ENCODE measurements at places on chromosomes 12 and 14.

- ATAC-seq = no peak
These were observed 66.6 kb downstream of the DIO3 start for GRCh38 chr14:101627915-101628262.

- ATAC-seq = no peak
These were observed 35.2 kb downstream of the PIWIL1 start for GRCh38 chr12:130372936-130373335.

- no peak for ATAC-seq
These were observed 132.8 kb upstream of the HIF1A start for GRCh38 chr14:61562321-61563161.

- no peak for ATAC-seq
These were observed 1616.5 kb upstream of the FLRT2 start for GRCh38 chr14:83913476-83913875.

DNA sequence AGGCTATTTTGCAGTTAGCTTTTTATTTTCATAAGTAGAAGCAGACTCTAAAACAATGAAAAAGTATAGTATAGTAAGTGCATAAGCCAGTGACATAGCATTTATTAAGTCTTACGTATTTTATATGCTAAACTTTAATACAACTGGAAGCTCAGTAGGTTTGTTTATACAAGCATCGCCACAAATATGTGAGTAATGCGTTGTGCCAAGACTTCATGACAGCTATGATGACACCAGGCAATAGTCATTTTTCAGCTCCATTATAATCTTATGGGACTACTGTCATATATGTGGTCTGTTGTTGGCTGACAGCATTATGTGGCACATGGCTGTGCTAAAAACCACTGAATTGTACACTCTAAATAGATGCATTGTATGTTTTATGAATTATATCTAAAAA, 40.3 kb downstream of the SLC38A2 start:
- ATAC-seq = no peak

- peak; percentile 89 for ATAC-seq
These were observed 70.4 kb downstream of the CHGA start for GRCh38 chr14:92993302-92993701.

DNA sequence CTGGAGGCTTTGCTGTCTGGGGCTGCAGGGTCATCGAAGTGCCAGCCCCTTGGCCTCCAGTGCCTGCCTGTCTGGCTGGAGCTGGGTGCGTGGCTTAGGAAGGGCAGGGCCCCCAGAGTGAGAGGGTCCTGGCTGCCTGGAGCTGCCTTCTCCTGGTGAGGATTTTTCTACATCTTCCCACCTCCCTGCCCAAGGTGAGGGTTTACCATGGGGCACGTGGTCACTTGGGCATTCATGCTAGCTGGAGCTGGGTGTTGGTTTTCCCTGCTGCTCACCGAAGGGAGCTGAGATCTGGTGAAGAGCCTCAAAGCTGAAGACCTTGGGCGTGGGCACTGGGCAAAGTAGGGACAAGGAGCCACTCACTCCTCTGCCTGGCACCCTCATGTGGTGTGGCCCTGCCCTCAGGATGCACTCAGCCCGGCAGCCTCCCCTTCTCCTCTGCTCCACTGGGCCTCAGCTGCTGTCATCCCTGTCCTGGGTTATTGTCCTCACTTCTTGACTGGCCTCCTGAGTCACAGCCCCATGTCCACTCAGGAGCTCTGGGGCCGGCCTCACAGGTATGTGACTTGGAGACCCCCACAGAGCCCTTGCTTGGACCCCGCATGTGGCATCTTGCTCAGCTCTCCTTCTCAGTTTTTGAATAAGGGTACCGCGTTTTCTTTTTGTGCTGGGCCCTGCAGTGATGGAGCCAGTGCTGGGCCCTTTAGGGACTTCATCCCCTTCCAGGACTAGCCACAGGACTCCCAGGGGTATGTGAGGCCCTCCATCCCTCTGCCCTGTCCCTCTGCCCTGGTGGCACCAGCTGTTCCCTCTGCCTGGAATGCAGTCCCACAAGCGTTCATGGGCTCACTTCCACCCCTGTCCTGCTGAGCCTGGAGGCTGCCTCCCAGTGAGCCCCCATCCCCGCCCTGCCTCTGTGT, 1.6 kb downstream of the CEP170B start:
- no peak for ATAC-seq

DNA sequence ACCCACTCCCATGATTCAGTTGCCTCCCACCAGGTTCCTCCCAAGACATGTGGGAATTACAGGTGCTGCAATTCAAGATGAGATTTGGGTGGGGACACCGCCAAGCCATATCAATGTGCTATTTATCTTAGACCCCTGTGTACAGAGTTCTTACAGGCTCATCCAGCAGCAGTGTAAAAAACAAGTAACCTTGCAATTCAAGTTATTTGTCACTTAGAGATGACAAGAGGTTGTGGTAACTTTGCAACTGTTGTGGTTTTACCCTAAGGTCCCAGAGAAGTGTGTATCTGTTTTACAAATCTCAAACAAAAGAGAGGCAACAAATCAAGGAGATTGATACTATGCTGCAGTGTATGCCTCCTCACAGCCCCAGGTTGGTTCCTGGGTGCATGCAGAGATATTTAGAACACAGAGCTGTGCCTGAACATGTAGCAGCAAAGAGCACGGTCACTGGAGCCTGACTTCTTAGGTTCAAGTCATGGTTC, 11.5 kb upstream of the HELB start:
- no peak for ATAC-seq

DNA sequence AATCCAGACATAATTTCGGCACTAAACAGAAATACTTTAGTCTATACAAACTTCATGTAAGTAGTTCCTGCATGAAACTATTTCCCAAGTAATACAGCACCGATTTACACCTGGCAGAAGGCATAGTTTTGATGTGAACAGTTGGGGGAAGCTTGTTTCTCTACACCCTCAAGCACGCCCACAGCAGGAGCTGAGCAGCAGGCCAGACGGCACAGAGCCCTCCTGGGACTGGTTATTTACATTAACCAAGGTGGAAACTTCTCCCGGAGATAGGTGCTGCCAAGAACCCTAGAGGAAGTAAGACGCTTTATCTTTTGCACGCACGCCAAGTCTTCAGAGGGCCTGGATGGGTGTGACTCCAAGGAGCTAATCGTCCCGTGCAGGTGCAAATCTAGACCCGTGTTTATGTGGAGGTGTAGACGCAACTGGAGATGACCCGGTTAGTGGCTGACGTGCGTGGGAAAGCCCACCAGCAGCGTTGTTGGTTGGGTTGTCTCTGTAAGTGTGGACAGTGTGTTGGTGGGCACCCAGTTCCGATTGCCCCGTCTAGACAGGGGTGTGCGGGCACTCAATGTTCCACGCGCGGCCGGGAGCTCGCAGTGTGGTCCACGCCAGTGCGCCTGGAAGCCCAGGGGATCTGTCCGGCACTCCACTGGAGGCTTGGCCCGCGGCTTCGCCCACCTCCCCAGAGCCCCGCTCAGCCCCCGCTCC, 767 bp upstream of the TCP11L2 start:
- ATAC-seq = peak; percentile 35

GRCh38 chr14:100962494-100962893, 59.0 kb upstream of the RTL1 start:
- ATAC-seq = no peak

DNA sequence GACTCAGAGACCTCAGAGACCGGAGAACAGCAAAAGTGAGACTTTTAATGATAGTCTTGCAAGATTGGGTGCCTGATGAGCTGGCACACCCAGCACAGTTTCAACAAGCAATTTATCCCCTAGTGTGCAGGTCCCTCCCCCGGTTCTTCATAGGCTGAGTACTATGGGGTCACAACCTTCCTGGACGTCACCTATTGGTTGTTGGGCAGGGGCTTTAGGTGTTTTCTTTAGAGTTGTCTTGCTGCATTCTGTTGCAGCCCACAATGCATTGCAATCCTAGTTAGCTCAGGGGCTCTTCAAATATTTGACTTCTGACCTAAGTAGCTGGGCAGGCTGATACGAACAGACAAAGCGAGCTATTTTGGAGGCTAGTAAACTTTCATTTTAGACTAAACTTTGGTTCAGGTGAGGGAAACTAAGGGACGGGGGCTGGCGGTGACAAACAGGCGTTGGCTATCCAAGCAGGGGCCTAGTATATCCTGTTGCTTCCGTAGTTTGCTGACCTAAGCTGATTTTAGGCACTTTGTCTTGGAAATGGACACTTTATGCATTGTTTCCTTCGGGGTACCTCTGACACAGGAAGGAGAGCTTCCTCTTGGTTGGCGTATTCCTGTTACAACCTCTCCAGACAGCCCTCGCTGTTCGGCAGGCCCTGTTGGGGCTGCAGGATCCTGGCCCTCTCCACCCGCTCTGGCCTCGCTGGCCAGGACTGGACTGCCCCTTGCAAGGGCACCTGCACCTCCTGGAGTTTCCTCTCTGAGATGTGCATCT, 14.1 kb downstream of the SIVA1 start:
- ATAC-seq = no peak

DNA sequence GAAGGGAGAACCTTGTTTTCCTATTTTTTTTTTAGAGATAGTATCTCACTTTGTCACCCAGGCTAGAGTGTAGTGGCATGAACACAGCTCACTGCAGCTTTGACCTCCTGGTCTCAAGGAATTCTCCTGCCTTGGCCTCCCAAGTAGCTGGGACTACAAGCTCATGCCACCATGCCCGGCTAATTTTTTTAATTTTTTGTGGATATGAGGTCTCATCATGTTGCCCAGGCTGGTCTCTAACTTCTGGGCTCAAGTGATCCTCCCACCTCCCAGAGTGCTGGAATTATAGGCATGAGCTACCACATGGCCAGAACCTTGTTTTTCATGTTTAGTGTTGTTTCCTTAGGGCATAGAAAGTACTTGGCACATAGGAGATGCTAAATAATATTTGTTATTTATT, 13.5 kb downstream of the MANSC1 start:
- ATAC-seq = no peak

- ATAC-seq = no peak
These were observed 119.3 kb downstream of the LMNTD1 start for GRCh38 chr12:25433581-25434325.

DNA sequence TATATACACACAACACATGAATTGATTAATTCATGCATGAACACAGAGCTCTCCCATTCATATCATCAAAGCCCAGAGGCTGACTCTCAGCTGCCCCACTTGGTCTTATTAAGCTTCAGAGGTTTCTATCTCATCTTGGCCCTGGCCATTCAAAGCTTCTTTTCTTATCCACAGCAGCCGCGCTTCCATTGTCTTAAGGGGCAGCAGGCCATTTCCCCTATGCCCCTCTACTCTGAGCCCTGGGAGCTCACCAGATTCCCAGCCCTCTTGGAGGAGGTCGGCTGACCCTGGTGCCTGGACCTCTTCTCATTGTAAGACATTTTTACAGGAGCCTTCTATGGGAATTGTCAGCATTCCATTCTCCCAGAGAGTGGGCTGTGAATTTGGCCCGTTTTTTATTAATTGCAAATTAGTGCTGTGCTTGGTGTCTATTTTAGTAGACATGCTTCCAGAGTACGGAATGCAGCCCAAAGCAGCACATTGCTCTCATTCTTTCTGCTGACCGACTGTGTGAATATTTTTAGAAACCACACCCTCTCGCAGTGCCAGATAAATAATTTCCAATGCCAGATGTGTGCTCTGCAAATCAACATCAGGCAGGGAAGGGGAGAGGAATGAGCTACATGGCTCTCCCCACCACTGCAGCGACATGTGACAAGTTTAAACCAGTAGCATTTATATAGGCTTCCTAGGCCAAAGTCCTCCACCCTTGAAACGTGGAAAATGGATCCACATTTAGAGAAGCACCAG, 58.5 kb downstream of the NUAK1 start:
- peak; percentile 83 for ATAC-seq

GRCh38 chr12:89357297-89357730, 5.0 kb upstream of the DUSP6 start:
- no peak for ATAC-seq

DNA sequence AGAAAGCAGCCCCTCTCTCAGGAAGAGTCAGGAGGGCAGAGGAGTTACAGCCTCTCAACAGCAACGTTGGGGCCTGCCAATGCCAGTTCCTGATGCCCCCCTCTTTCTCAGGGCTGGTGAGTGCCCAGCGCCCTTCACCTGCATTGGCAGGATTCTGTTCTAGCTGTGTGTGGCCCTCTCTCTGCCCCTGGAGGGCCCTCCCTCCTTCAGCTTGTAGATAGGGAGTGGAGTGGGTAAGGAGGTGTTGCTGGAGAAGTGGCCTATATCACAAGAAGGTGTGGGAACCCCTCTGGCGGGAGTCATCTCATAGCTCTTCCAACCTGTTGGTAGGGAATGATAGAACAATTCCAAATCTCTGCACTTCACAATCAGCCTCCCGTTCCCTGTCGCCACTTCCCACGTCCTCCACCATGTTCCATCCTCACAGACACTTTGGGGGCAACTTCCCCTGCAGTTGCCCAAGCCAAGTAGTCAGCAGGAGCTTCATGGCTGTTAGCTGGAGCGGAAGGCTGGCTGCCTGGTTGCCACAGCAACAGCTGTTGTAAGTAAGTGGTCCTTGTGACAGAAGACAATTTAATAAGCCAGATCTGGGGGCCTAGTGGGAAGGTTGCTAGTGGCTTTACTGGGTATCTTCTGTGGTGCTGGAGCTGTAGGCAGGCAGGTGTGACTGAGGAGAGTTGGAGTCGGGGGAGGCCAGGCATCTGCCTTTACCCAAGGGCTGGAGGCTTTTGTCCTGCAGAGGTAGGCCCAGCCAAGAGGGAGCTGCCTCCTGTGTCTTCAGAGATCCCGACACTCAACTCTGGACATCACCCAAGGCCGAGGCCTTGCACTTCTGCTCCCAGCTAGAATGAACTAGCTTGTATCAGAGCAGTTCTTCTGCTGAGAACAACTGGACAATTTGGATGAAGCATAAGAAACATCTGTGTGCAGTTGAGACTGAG, 38.4 kb downstream of the GALNT16 start:
- no peak for ATAC-seq

GRCh38 chr14:40955131-40955505, 651.6 kb upstream of the LRFN5 start:
- no peak for ATAC-seq

DNA sequence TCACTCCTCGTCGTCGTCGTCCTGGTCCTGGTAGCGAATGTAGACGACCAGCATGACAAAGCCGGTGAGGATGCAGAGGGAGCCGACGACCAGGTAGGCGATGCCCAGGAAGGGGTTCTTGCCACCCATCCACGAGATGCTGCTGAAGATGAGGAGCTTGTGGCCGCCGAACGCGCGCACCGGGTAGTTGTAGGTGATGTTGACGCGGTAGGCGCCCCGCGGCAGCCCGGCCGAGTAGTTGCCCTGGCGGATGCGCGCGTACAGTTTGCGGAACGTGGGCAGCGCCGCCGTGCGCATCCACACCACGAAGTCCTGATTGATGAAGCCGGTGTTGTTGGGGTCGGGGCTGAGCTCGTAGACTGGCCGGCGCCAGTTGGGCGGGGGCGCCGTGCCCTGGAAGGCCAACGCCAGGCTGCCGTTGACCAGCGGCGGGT, 1.0 kb downstream of the TMEM30B start:
- peak; percentile 18 for ATAC-seq

GRCh38 chr12:99522456-99522855, 125.1 kb upstream of the GARIN6 start:
- ATAC-seq = no peak

- ATAC-seq = no peak
These were observed 364.7 kb downstream of the BCAT1 start for GRCh38 chr12:24584032-24584675.

Measured in gastroesophageal sphincter (tissue), 4 donors.